Fibroblast of mammary gland (primary cell): ENCODE measurements at places on chromosomes 1 and 21.
A peak's percentile ranks its signal among the peaks of the same experiment; 100 is the strongest.

DNA sequence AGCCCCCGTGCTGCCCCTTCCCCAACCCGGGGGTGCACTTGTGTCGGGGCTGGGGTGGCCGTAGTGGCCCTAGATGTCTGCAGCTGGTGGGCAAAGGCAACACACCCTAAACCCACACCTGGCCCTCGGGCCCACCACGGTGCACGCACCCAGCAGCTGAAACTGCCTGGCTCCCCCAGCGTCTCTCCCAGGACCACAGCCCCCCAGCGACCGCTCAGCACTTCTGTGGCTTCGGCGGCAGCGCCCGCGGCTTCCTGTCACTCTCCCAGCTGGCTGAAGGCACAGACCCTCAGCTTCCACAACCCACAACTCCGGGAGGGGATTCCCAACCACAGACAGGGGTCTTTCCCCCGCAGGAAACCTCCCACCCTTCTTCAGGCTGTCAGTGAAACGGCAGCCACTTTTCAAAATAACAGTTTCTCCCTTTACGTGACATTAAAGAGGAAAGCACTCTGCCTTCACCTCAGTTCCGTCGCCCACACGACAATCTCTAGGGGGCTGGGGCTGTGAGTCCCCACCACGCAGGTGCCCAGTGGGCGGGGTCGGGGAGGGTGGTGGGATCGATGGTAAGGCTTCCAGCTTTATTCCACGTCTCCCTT is 40.7 kb upstream of the COL6A2 start:
- no peak for DNase-seq

DNA sequence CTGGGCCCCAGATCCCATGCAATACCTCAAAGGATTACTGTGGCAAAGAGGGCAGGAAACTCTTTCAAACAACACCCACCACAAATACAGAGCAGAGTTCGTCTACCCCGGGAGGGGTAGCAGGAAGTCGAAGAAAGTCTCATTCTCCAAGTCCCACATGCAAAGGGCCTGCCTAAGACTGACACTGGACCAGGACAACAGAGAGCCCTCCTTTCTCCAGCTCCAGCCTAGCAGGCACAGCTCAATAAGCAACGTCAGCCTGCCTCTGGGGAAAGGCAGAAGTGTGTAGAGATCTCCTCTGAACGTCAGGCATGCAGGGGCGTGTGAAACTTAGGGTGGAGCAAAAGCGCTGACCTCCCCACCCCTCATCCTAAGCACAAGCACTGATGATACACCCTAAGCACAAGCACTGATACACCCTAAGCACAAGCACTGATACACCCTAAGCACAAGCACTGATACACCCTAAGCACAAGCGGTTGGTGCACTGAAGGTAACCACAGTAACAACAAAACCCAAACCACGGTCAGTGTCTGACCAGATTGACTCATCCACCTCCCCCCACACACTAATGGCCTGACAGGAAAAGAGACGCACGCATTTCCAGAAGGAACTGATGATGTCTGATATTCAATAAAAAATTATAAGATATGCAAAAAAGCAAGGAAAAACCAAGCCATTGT is 1.3 kb downstream of the KRTAP12-3 start:
- no peak for DNase-seq

DNA sequence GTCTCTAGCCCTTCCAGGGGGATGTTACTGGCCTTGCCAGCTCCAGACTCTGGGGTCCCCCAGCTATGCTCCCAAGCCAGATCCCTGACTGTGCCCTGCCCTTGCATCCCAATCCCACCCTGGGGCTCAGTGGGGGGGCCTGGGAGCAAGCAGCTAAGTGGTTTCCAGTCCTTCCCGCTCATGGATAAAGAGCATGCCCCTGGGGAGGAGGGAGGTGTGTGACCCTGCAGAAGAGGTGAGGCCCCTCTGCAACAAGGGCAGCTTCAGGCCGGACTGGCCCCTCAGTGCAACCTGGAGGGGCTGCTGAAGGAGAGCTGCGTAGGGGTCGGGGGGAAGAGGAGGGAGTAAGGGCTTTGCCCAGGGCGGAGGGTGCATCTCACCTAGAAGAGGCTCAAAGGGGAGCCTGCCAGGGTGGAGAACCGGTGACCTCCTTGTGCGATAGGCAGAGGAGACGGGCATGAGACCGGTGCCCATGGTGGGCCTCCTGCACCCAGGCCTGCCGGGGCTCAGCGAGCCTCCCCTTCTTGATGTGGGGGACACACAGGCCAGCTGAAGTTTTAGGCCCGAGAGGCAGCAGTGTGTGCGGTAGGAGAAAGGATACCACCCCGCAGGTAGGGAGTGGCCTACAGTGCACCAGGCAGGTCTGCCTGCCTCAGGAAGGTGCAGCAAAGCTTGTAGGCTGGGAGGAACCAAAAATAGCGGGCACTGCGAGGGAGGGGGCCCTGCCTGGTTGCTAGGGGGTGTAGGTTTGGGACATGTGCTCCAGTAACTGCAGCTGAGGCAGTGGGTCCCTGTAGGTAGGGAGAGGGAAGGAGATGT is 3.1 kb downstream of the OBSCN start:
- no peak for DNase-seq

GRCh38 chr1:211939876-211940468 is 95.4 kb downstream of the INTS7 start:
- DNase-seq, result no peak

GRCh38 chr1:30104551-30104950 is 618.8 kb downstream of the MATN1 start:
- DNase-seq, result no peak

GRCh38 chr1:240611619-240612480 is at the start of gene GREM2:
GREM2 (minus strand) TSS chr1:240612155; CDS start chr1:240493475, 118,680 bp downstream.
- DNase-seq, result peak; percentile 95

DNA sequence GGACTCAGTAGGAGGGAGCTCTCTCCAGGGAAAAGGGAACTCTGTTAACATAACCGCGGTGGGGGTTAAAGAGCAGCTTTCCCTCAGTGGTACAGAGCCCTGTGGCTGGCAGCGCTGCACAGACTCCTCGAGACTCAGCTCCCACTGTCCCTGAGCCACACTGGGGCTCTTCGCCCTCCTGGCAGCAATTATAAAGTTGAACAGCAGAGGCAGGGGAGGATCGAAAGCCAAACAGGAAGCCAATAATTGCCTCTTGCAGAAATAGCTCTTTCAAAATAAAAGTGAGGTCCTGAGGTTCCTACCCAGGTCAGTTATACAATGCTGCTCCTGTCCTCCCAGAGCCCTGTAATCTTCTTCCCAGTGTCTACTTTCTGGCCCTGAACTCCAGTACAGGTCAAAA is 77.0 kb downstream of the FAM78B start:
- DNase-seq, result no peak

- no peak for DNase-seq
These were observed 59.9 kb upstream of the ERRFI1 start for GRCh38 chr1:8086055-8086454.

DNA sequence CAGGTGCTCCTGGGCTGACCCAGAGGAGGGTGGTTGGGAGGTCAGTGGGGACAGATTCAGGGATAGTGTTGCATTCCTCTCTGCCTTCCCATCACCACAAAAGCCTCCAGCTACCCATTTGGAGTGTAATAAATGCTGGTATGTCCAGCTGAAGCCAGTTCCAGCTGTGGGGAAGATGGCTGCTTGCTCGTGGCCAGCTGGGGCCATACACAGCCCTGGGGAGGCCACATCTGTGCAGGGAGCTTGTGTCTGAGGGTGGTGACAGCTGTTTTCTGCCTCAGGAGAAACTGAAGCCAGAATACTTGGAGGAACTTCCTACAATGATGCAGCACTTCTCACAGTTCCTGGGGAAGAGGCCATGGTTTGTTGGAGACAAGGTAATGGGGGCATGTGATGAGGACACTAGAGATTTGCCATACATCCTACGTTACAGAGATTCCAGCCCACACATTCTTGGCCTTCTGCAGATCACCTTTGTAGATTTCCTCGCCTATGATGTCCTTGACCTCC is 2.7 kb downstream of the GSTM4 start:
- no peak for DNase-seq

GRCh38 chr1:68116643-68117235 is 66.3 kb upstream of the DIRAS3 start:
- DNase-seq, result peak; percentile 50

- DNase-seq, result no peak
These were observed 30.3 kb upstream of the RGS16 start for GRCh38 chr1:182634306-182635072.

DNA sequence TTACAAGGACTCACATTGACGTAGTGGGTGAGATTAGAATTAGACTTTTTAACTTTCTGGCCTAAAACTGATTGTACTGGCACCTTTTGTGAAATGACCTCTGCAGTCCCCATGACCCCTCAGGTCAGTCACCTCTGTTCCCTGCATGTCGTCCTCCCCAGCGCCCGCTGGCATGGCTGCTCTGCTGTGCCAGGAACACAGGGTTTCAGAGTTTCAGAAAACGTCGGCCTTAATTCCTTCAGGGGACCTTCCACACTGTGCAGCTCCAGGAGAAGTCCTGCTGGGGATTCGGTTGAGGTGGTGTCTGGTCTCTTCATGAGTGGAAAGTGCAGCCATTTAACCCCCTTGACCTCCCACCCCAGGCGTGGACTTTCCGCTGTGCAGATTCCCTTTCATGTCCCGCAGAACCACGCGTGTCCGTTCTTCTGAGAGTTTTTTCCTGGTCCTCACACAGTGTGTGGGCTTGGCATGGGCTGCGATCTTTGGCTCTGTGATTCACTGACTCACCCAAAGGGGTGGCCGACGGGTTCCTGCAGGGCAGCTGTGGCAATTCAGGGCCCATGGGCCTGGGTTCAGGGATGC is 158.4 kb upstream of the COL6A1 start:
- DNase-seq, result no peak

- DNase-seq, result no peak
These were observed 149.5 kb upstream of the RUNX1 start for GRCh38 chr21:35198565-35198964.

GRCh38 chr1:64000021-64000420 is 203.4 kb upstream of the UBE2U start:
- DNase-seq, result peak; percentile 52

DNA sequence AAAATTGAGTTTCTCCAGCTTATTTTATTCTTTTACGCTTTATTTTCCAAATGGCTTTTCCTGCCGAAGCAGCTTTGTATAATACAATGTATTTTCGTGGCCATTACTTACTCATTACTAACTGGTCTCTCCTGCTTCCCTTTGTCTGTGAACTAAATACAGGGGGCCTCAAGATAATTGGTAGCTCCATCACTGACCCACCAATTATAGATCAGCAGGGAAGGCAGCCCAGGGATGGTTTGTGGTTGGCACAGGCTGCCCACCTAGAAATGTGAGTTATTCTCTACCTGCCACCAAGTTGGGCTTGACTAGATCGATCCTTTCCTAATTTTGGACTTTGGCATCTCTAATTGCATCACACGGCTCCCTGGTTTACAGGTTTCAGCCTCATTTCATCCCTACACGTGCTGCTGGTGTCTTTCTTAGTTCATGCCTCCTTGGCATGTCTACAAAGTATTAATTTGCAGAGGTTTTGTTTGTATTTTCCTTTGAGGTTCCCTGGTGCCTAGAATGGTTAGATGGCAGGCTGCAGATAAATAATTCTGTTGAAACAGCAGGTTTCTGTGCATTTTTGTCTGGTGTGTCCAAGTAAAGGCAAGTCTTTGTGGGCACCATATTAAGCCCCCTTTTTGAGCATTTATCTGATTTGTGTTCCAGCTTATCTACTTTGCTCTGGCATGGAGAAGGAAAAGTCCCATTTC is 35.2 kb downstream of the PEX14 start:
- DNase-seq, result no peak

DNA sequence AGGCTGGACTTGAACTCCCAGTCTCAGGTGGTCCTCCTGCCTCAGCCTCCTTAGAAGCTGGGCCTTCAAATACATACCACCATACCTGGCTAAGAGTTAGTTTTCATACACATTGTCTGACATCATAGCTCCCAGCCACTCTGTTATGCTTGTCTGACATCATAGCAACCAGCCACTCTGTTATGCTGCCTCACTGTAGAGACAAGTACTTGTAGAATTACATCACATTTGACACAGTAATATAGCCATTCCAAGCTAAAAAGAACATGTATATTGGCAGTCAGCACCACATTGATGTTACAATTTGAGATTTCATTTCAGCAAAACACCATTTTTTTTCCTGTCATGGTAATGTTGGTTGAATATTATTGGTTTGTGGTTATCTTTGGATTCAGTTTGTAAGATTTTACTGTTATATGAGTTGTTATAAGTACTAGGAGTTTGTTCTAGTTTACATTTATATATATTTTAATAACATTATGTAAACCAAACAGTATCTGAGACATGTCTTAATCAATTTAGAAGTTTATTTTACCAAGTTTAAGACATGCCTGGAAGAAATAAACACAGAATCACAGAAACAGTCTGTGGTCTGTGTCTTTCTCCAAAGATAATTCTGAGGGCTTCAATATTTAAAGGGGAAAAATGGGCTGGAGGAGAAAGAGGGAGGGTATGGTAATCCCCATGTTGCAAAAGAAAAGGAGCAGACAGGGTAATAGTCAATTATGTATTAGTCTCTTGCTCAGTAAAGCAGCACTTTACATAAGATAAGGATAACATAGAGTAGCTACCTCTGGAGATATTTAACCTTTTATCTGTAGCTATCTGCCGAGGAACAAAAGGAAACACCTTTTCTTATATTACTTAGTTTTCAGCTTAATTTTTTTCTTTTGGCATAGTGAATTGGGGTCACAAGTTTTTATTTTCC is 43.0 kb downstream of the XPR1 start:
- peak; percentile 38 for DNase-seq

DNA sequence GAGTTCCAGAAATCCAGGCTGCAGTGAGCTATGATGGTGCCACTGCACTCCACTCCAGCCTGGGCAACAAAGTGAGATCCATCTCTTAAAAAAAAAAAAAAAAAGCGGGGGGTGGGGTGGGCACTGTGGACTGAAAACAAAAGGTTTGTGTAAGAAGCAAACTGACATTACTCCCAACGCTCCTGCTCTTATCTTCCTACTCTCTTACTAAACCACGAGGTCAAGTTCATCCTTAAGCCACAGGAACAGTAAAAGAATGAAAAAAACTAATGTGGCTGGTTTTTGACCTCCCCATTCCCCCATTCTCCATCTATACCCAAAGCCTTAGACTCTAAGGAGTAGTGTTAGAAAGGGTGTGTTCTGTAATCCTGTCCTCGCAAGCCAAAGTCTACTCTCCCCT is 30.8 kb downstream of the TFAP2E start:
- DNase-seq, result no peak

- peak; percentile 55 for DNase-seq
These were observed 981 bp upstream of the KIAA1614 start for GRCh38 chr1:180911640-180912191.

DNA sequence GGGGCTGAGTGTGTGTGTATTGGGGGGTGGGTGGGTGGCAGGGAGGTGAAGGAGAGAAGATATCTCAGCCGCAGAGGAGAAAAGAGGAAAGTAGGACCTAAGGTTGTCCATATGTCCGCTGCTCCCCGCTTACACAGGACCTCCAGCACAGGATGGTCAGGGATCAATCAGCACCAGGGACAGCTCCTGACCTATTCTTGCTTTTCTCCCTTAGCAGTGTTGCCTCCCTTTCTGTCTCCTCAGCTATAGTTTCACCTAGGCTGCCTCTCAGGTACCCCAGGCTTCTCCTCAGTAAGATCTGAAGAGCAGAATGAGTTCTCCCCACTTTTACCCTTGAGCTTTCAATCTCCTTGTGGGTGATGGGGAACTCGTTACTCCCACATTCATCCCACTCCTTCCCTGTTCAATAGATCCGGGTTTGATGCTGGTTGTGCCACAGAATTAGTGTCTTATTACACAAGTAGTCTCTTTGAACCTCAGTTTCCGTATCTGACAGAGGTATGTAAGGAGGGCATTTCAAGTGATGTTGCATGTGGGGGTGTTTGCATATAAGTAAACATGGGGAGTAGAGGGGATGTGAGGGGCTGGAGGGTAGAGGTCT is 1.4 kb upstream of the DPH2 start:
- DNase-seq, result peak; percentile 46

GRCh38 chr1:197913495-197914276 is 3.5 kb upstream of the LHX9 start:
- no peak for DNase-seq
